ENCODE measurements at places on chromosomes 16 and 17.

GRCh38 chr16:71474864-71475263 lies 12.8 kb upstream of the ZNF23 start:
- DNase-seq: no peak

DNA sequence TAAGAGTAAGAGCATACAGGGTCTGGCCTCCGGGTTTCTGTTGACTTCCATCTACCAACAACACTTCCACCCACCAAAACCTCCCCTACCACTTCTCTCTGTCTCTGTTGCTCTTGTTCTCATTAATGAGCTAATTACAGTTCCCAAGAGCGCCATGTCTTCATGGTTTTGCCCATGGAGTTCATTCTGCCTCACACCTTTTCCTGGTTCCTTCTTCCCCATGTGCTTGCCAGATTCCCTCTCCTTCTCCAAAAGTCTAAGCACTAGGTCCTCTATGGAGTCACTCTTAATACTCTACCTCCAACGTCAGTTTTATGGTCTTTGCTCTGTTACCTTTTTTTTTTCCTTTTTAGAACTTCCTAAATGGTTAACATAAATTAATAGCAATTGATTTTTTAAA lies 92.8 kb downstream of the MYO1D start:
- no peak for DNase-seq

DNA sequence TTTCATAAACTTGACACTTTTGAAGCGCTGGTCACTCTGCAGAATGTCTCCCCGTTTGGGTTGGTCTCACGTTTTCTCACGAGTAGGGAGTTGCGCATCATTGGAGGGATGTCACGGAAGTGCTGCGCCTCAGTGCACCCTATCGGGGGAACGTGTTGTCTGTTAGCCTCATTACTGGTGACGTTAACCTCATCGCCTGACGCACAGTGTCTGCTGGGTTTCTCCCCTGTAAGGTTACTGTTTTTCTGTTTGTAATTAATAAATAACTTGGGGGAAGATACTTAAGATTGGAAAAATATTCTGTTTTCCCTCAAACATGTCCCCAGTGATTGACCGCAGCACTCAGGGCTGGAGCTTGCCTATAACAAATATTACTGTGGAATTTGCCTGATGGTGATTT lies 26.7 kb downstream of the VAC14 start:
- DNase-seq: no peak

DNA sequence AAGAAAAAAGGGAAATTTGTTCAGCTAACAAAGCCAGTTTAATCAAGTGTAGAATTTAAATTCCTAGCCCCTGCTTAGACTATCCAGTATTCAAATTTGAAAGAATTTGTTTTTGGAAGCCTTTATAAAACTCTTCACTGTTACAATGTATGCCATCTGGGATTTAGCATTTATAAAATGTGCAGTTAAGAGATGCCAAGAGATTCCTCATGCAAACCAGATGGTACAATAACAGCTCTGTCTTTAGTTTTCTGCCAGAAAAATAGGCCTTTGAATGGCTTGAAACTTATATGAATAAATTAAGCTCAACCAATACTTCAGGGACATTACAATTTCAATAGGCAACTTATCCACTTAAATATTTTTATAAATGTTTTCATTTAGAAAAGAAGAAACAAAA lies 6.8 kb upstream of the ANKS4B start:
- no peak for DNase-seq

DNA sequence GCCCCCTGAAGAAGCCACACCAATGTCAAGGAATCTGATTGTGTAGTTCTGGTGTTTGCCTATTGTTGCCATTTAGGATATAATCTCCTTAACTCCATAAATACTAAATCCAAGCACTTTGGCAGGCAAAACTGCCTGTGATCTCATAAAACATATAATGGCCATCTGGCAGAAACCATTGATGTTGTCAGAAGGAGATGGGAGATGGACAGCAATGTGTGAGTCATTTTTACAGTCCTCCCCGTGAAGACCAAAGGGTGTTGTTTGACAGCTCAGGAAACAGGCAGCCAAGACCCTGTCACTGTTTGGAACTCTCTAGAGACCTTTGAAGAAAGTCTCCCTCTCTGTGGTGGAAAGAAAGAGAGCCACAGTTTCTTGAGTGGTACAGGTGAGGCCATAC lies 454.1 kb downstream of the HS3ST3B1 start:
- DNase-seq: no peak

GRCh38 chr17:61235827-61236197 lies 163.8 kb upstream of the TBX2 start:
- no peak for DNase-seq

DNA sequence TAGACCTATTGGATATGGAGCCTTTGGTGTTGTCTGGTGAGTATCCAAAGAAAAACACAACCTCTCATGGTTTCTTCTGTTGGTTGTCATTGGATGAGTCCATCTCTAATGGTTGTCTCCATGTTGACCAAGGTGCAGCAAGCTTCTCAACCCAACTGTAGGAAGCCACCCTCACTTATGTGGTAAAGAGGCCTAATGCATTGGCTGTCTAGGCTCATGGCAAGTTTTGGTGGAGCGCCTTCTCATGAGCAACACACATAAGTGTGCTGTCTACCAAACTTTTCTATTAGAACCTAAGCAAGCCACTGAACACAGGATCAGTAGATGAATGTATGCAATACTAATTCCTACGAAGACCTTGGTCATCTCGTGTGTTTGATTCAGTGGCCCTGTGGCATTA lies 819 bp downstream of the NLK start:
- no peak for DNase-seq
